CD4-positive, alpha-beta T cell treated with Interleukin-10 for 1 hour (primary cell): ENCODE measurements at places on chromosomes 16 and 17.

DNA sequence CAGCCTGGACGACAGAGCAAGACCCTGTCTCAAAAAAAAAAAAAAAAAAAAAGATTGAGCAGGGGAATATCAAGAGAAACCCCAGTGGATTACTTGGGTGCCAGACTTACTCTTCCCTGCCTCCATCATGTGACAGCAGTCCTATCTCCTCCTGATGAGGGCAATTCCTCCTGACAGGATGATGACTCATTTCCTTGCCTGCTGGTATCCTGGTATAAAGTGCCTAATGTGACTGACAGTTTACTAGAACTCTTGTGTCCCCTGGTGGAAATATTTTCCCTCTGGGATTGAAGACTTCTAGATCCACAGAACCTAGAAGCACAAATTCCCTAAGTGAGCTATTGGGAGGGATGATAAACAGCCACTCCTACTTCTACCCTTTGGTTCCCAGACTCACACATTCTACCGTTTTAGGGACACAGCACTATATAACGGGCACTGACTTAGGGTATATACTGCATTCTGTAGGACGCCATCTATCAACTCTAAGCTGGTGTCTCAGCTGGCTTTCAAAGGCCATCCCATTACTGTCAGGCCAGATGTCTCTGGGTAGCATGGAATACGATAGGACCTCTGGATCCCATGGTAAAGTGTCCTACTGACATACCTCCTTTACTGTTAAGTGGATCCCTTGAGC, 114.6 kb upstream of the MED13 start:
- no peak for DNase-seq

- no peak for DNase-seq
These were observed 352.6 kb downstream of the WWOX start for GRCh38 chr16:78452025-78452555.

DNA sequence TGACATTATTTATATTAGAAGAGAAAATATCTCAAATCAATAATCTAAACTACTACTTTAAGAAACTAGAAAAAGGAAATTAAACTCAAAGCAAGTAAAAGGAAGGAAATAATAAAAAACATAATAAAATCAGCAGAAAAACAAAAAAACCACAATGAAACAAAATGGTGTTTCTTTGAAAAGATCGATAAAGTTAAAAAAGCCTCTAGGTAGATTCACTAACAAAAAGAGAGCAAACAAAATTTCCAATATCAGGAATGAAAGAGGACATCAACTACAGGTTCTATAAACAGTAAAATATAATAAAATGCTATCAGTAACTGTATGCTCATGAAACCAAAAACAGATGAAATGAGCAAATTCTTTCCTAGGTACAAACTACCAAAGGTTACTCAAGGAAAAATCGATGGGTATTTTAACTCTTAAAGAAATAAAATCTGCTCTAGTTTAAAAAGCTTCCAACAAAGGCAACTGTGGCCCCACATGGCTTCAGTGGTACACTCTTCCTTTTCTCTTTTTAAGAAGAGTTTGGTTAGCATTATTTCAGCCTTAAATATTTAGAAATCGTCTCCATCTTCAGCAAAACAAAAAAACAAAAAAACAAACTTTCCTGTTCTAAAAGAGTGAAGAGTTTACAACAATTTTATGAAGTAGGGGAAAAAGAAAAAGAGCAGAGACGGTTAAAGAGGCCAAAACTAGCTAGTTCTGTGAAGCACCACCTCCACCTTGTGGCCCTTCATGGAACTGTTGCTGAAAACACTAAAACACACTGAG, 102.2 kb downstream of the TRIM37 start:
- peak; percentile 81 for DNase-seq

DNA sequence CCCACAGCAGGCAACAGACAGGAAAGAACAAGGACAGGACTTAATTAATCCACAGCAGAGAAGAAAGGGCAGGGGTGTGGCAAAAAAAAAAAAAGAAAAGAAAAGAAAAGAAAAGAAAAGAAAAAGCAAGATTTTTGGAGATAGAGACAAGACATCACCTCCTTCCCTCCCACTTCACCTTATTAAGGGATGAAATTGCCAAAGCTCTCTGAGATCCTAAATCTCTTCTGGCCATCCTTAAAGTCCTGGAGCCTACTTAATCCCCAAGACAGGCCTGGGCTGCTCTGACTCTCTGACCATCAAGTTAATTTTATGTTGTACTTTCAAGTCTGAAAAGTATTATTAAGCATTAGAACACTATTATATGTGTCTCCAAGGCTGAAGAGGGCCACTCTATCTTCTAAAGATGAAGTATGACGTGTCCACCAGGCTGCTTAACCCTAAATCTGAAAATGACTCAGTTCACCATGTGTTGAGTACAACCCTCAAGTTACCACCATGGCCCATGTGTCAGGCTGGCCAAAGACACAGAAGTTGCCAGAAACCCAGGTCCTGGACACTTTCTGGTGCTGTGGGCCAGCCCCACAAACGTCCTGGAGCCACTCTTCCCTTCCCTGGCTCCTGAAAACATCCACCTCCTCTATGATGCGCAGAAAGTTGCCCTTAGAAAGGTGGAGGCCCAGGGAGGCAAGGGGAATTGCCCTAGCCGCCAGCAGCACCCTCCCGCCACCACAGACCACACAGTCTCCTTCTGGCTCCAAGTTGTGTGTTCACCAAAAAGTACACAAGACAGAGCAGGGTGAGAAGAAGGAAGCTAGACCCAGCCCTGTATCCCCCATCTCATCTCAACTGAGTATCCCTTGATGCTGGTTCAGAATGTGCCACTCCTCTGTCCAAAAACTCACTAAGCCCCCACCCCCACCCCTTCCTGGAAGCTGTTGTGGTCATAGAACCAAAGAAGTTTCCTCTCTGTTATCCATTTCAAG, 2.7 kb downstream of the SOCS1 start:
- peak; percentile 73 for DNase-seq

DNA sequence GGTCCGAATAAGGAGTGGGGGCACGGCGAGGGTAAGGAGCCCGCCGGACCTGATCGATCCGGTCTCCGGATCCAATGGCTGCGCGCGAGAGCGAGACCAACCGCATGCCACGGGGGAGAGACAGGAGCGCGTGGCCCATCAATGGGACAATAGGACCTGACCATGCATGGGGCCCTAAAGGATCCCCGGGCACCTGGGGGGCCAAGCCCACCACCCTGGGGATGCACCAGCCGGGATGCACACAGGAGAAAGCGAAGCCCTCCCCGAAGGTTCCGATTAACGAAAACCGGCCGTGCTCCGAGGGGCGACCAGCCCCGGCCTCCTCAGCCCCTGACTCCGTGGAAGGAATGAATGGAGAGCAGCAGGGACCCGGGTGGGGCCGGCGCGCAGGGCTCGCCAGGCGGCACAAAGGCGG, 525 bp downstream of the JPT1 start:
- DNase-seq, result peak; percentile 21

GRCh38 chr16:88441460-88441859, 11.6 kb upstream of the ZFPM1 start:
- DNase-seq, result no peak

DNA sequence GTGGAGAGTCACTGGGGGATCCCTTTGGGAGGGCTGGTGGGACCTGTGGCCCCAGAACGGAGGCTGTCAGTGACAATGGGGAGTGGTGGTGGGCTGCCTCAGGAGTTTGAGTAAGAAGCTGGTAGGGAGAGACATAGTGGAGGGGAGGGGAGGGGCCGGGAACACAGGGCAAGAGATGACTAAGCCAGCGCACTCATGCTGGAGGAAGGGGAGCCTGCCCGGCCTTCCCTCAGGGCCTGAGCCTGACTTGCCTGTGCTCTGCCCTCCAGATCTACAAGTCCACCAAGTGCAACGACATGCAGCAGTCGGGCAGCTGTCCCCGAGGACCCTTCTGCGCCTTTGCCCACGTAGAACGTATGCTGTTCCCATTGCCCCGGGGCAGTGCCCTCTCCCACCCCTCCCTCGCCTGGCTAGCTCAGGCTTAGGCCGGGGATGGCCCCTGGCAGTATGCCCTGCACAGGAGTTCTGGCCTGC, 29.3 kb downstream of the UNC13D start:
- no peak for DNase-seq

- no peak for DNase-seq
These were observed 9.9 kb upstream of the ENPP7 start for GRCh38 chr17:79720705-79721292.

DNA sequence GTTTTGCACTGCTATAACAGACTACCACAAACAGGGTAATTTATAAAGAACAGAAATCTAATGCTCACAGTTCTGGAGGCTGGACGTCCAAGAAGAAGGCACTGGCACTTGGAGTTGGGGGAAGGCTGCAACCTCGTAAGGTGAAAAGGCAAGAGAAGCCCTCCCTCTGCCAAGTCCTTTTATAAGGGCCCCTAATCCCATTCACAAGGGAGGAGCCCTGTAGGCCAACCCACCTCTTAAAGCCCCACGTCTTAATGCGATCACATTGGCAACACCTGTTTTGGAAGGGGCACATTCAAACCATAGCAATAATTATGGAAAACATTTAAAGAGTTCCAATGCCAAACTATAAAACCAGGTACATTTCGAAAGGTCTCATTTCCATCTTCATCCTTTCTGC, 5.2 kb downstream of the PKD1L3 start:
- DNase-seq, result no peak

DNA sequence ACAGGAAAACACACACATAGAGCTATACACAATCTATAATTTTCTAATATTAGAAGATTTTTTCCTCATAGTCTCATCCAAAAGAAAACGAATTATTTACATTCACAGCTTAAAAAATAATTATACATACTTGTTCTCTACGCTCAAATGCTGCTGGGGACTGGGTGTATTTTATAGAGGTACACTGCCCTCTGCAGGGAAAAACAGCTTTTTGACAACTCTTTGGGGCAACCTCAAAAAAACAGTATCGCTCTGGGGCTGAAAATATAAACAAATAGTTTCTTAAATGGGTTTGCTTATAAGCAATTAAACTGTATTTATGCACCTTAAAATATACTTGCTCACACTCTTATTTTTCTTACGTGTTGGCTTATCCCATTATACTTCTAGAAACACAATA, 261.8 kb upstream of the PSMD7 start:
- DNase-seq, result no peak

DNA sequence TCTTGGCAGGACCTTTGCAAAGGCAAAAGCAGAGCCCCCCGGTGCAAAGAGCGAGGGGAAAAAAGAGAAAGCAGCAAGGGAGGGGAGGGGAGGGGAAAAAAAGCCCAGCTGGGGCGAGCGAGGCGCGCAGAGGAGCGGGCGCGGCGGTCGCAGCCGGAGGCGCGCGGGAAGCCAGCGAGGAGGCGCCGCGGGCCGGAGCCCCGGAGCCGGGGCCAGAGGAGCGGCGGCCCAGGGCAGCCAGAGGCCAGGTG, 129 bp downstream of the IRX5 start:
- no peak for DNase-seq

DNA sequence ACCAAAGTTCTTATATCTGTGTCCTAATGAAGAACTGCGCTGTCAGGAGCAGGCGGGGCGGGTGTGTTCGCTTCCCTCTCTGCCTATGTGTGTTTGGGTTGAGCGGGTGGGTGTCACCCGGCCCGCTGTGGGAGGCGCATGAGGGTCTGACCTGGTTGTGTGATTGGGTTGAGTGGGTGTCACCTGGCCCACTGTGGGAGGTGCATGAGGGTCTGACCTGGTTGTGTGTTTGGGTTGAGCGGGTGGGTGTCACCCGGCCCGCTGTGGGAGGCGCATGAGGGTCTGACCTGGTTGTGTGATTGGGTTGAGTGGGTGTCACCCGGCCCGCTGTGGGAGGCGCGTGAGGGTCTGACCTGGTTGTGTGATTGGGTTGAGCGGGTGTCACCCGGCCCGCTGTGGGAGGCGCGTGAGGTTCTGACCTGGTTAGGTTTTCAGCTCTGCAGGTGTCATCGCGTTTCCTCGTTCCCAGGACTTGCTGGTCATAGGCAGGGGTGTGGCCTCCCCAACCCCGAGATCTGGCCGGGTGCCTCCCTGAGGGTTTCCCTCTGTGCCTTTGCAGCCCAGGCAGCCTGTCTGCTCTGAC, 69.6 kb upstream of the ZNF750 start:
- peak; percentile 52 for DNase-seq

DNA sequence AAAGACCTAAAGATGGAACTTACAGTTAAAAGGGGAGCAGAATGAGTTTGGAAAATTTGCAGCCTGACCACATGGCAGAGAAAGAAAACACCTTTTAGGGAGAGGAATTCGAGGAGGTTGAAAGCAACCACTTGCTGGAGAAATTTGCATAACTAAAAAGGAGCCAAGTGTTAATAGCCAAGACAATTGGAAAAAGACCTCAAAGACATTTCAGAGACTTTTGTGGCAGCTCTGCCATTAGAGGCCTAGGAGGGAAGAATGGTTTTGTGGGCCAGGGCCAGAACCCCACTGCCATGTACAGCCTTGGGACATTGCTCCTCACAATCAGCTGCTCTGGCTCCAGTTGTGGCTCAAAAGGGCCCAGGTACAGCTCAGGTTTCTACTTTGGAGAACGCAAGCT, 338.5 kb downstream of the UTP18 start:
- no peak for DNase-seq

DNA sequence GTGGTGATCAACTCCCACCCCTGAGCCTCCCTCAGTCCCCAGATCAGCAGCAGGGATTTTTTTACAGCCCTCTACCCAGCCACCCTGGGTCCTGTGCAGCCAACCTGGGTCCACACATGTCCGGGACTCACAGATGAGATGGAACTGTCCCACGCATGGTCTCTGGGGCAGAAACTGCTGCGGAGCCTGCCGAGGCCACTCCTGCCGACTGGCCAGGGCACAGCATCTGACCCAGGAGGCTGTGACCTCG, 48.0 kb upstream of the ZCCHC14 start:
- DNase-seq, result no peak

DNA sequence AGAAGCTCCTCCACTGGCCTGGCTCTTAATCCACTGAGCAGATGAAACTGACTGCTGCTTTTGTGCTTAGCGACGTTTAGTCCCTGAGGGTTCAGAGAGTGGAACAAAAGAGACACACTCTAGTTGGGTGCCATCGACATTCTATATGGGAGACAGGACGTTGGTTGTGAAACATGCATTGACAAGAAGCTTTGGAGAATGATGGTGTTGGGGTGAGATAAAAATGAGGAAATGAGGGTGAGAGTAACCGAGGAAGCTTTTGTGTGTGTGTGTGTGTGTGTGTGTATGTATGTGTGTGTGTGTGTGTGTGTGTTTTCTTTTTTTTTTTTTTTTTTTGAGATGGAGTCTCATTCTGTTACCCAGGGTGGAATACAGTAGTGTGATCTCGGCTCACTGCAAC, 89.5 kb downstream of the ABCC1 start:
- no peak for DNase-seq

DNA sequence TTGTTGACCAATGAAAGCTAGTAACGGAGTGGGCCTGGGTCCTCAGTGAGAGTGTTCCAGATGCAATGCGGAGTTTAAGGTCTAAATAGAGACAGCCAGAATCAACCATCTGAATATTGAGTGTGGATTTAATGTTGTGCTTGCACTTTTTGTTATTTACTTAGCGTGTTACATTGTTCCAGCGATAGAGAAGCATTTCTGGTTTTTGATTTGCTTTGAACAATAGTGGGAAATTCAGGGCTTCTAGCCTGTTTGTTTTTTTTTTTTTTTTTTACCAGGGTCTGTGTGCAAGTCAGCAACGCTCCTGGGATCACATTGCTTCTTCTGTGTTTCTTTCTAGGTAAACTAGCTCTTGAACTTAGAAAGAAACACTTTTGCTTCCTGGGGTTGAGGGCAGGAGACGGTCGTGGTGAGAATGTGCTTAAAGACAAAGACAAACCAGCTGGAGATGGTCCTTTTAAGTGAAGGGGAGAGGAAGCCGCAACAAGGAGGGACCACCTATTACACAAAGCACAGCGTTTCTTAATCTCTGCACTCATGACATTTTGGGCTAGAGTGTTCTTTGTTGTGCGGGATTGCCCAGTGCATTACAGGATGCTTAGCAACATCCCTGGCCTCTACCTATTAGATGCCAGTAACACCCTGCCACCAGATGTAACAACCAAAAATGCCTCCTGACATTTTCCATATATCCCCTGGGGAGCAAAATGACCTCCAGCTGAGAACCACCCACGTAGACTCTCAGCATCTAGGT, 119.2 kb downstream of the MAP2K6 start:
- no peak for DNase-seq
